ENCODE measurements at places on chromosomes 6 and 20.

DNA sequence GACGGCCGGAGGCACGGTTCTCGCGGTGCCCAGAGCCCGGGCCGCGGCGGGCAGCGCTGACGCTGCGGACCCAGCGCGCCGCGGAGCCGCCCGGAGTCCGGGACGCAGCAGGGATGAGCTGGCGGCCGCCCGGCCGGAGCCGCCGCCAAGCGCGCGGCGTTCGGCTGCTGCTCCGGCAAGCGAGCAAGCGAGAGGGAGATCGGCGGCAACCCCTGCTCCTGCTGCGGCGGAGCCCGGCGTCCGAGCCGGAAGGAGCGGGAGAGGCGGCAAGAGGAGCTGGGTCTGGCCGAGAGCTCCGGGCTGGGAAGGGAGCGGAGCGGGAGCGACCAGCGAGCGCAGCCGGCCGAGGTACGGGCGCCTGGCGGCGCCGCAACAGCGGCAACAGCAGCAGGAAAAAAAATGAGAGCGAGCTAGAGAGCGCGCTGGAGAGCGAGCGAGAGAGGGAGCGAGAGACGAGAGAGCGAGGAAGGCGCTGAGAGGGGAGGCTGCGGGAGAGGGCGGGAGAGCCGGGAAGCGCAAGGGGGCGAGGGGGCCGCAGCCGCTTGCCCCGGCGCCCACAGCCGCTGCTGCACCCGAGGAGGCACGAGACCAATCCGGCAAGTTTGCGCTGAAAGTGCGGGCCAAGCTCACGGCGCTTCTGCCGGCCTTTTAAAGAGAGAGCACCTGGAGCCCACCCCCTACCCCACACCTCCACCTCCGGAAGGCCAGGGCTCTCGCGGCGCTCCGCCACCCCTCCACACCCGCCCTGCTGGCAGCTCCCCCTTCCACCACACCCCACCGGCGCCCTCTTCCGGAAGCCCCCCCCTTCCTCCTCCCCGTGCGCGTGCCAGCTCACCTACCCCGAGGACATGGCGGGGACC lies 496 bp downstream of the GRM4 start:
- peak; percentile 68 for DNase-seq

GRCh38 chr6:89368999-89369398 lies 16.5 kb upstream of the UBE2J1 start:
- DNase-seq: peak; percentile 81

GRCh38 chr6:5956939-5957338 lies 49.8 kb downstream of the NRN1 start:
- DNase-seq: peak; percentile 66

GRCh38 chr20:43017241-43018030 lies 172.3 kb downstream of the PTPRT start:
- DNase-seq: no peak

DNA sequence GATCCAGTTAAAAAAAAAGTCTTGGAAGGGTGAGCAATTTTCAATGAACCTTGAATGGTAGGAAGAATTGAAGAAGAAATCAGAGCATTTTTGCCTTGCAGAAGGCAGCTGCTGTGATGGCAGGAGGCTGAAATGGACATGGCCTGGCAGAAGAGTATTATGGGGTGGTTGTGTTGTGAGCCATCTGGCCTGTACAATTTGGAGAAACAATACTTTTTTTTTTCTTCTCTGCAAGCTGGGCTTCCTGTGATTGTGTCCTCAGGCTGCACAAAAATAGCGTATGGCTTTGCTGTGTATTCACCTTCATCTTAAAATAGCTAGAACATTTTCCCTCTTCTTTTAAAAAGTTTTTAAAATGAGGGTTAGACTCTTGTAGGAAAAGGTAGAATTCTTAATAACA lies 21.4 kb downstream of the SYCP2L start:
- DNase-seq: no peak

DNA sequence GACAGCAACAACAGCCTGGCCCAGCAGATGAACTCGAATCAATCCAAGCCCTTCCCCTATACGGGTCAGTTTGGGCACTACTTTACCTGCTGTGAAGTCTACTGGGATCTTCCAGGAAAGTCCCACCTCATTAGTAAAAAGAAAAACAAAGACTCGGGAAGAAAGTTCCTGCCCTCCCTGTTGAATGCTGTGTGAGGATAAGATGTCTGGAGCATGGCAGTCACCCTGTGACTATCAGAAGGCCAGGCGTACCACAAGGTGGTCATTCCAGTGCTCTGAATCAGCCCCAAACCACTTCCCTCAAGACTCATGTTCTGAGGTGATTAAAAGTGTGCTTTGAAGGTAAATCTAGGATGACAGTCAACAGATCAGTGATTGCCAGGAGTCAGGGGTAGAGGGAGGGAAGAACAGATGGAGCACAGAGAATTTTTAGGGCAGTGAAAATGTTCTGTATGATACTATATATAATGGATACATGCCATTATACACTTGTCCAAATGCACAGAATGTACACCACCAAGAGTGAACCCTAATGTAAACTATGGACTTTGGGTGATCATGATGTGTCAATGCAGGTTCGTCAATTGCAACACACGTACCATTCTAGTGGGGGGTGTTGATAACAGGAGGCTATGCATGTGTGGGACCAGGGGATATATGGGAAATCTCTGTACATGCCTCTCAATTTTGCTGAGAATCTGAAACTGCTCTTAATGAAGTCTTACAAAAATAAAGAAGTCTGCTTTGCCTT lies 14.7 kb downstream of the FKBP1A start:
- DNase-seq: peak; percentile 89

GRCh38 chr20:18922251-18922650 lies 108.7 kb downstream of the SCP2D1 start:
- DNase-seq: no peak
